ENCODE measurements at places on chromosomes 16 and 17.

GRCh38 chr16:31196324-31197088 is 6.1 kb downstream of the PYCARD start:
- no peak for DNase-seq

- no peak for DNase-seq
Measured at GRCh38 chr16:65583498-65583897, 461.6 kb upstream of the CDH11 start.

GRCh38 chr16:77443357-77444146 is 8.7 kb upstream of the ADAMTS18 start:
- no peak for DNase-seq

DNA sequence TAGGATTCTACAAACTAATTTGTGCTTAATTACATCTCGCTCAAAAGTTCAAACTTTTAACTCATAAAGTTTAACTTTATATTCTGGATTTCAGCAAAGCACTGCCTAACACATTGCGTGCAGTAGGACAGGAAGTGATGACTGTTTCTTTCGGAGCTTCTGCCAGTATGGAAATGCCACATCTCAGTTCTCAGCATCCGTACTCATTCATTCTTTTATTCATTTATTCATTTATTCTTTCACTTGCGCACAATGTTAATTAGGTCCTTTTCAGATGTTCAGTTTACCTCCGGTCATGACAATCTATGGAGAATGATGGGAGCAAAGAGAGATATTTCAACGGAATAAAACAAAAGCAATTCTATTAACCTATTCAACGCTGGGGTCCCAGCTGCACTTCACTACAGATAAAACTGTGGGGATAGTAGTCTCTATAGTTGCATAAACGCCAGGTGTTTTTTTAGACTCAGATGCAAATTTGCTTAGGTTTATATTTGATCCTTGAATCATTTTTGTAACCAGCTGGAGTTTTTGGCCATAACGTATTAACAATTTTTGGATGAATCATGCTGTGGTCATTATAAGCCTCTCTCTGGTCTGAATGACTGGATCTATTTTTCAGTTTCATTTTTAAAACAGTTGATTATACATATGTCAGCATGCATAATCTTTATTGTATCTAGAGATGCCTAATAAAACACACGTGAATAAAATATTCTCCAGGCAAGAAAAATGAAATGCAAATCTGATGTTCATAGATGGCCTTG is 143.9 kb downstream of the KCNJ2 start:
- peak; percentile 34 for DNase-seq

DNA sequence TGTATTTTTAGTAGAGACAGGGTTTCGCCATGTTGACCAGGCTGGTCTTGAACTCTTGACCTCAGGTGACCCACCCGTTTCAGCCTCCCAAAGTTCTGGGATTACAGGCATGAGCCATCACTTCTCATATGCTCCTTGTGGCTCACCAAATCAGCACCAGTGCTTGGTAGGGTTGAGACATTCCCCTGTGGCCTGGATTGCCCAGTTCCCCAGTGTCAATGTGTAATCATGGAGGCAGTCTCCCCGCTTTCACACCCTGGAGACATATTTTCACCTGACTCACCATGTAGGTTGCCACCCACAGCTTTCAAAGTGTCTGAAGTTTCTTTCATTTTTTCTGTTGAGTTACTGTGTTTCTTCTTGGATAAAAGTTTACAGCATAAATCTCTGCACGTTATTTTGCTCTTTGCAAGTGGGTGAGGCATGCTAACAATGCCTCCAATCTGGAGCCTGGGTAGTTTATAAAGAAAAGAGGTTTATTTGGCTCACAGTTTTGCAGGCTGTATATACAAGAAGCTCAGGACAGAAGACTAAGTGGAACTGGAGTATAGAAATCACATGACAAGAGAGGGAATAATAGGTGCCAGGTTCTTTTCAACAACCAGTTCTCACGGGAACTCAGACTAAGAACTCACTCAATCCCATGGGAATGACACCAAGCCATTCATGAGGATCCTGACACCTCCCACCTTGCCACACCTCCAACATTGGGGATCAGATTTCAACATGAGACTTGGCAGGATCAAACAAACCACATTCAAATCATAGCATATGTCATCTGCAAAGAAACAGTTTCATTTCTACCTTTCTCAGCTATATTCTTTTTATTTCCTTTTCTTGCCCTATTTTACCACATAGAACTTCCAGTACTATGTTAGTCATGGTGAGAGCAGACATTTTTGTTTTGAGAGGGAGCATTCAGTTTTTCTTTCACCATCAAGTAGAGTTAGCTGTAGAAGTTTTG is 113.2 kb downstream of the PHKB start:
- peak; percentile 54 for DNase-seq

Data from amniotic epithelial cell (primary cell).